Activated CD4-positive, alpha-beta memory T cell treated with anti-CD3 and anti-CD28 coated beads, Interleukin-2, amount 10 ng/mL, durations not matched to agents 7 days and 5 days (primary cell): ENCODE measurements at places on chromosomes 7 and 10. TPM values are rescaled to one million over a fixed set of nuclear protein-coding genes. Genes with fewer than 3 reads are reported as not detected.

Gene CYP3A4
- total RNA-seq: not detected

Gene GPR158
- not detected for total RNA-seq

Gene RBP3
- total RNA-seq: not detected

Gene PKD1L1
- total RNA-seq: 0.05 TPM

Gene ASIC3
- 5.5 TPM for total RNA-seq

Gene EPHB6
- 7.0 TPM for total RNA-seq

Gene STEAP1B
- 0.33 TPM for total RNA-seq

Gene AMPH
- total RNA-seq: not detected

Gene TMEM270
- not detected for total RNA-seq

Gene HSPA12A
- 0.05 TPM for total RNA-seq

Gene TMEM176A
- not detected for total RNA-seq

Gene GDF10
- not detected for total RNA-seq

Gene OR6B1
- total RNA-seq: not detected

Gene OR6V1
- not detected for total RNA-seq
